ENCODE measurements at places on chromosomes 2 and 18.
A peak's percentile ranks its signal among the peaks of the same experiment; 100 is the strongest.

- DNase-seq: no peak
These were observed 64.5 kb downstream of the ADI1 start for GRCh38 chr2:3454802-3455201.

GRCh38 chr2:118056165-118056534, 32.1 kb upstream of the INSIG2 start:
- no peak for DNase-seq

- DNase-seq: peak; percentile 58
These were observed 90.2 kb upstream of the ODC1 start for GRCh38 chr2:10538224-10538894.

DNA sequence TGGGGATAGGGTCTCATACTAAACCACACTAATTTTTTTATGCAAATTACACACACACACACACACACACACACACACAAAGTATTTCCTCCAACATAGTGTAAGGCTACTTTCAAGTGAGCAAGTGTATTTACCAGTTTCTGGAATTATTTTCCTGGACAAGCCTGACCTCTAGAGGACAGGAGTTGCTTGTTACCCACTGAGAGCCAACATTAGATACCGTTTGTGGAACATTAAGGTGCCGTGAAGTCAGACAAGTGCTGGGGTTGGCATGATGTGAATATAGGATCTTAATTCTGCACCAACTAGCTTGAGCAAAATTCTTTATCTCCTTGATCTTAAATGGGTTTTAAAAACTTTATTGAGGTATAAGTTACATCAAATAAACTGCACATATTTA, 39.3 kb upstream of the SERPINB2 start:
- DNase-seq: peak; percentile 64

GRCh38 chr2:67726416-67726815, 329.3 kb downstream of the ETAA1 start:
- DNase-seq: no peak

All from mesenchymal stem cell (in vitro differentiated cells and primary cell).